ENCODE measurements at places on chromosomes 2 and 18.

DNA sequence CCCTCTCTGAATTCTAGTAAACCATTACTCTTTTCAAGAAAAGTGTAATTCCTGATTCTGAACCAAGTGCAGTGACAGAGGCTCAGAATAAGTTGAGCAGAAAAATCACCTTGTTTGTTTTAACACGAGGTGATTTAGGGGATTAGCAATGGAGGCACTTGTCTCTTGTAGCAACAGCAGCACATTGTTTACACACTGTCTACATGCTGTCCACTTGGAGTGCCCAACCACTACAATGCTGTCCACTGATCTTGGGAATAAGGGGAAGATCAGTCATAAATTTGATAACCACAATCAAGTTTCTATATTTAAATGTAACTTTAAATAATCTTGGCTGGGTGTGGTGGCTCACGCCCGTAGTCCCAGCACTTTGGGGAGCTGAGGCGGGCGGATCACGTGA, 13.9 kb upstream of the RMND5A start:
- no peak for DNase-seq

- DNase-seq = no peak
These were observed 35.3 kb upstream of the ANKRD44 start for GRCh38 chr2:197345846-197346370.

- DNase-seq = no peak
These were observed 10.1 kb upstream of the ADAM23 start for GRCh38 chr2:206433190-206433589.

GRCh38 chr2:69456950-69457445, 19.8 kb upstream of the NFU1 start:
- DNase-seq = no peak

- DNase-seq = no peak
These were observed 5.7 kb downstream of the LCT start for GRCh38 chr2:135831180-135831812.

- DNase-seq = no peak
These were observed 11.7 kb upstream of the SCRN3 start for GRCh38 chr2:174383796-174384195.
